Activated naive CD4-positive, alpha-beta T cell treated with anti-CD3 and anti-CD28 coated beads for 36 hours (primary cell): ENCODE measurements at places on chromosomes 1 and 21. TPM values are rescaled to one million over a fixed set of nuclear protein-coding genes. Genes with fewer than 3 reads are reported as not detected.

GRCh38 chr21:43790010-43790524, 690 bp downstream of the RRP1 start:
- peaks cover 28% of the 10 kb centered on the region for H3K4me1 ChIP-seq
- DNase-seq, result no peak
- peak overlapping the region; percentile 69 for H3K27ac ChIP-seq
- peaks cover 28% of the 10 kb centered on the region for H3K36me3 ChIP-seq
- no peaks in the 10 kb centered on the region for H3K27me3 ChIP-seq

ST6GALNAC5 gene
- total RNA-seq, result not detected

DNA sequence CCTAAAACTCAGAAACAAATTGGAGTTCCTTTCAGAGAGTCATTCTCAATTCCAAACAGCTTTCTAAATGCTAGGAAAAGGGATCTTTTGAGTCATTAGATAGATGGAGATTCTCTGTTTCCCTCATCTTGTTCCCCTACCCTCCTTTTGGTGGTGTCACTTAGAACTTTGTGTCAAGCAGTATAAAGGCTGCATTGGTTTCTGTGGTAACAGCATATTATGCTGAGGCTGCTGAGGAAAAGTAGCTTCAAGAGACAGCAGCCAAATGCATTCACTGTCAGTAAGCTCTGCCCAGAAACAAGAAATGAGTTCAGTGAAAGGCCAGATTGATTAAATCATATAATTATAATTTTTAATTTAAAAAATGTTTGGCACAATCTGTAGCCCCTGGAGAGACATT, 144.1 kb downstream of the LRRC40 start:
- DNase-seq, result no peak
- no peaks in the 10 kb centered on the region for H3K36me3 ChIP-seq
- H3K4me1 ChIP-seq, result no peaks in the 10 kb centered on the region

NBPF6 gene
- total RNA-seq, result not detected

DNA sequence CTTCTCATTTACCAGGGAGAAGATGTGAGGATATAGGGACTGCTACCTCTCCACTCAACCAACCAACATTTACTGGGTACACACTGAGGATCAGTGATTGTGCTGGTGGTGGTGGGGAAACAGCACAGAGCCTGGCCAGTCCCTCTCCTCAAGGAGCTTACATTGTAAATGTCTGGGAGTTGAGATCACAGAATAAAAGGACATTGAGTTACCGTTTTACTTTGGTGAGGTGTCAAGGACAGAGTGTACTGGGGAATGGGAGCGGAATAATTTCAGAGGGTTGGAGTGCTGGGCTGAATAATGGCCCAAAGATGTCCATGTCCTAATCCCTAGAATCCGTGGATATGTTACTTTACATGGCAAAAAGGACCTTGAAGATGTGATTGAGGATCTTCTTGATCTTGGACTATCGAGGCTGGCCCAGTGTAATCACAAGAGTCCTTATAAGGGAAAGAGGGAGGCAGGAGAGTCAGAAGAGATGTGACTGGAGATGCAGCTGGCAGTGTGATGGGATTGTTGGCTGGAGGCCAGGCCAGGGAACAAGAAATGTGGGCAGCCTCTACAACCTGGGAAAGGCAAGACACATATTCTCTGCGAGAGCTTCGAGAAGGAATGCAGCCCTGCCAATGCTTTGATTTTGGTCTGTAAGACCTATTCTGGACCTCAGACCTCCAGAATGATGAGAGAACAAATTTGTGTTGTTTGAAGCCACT, 26.6 kb upstream of the RWDD3 start:
- no peak overlapping the region for H3K4me3 ChIP-seq
- no peaks in the 10 kb centered on the region for H3K4me1 ChIP-seq
- H3K27me3 ChIP-seq, result peaks cover 6% of the 10 kb centered on the region
- no peak for DNase-seq
- H3K27ac ChIP-seq, result no peak overlapping the region

GRCh38 chr1:204524986-204525385, 8.8 kb downstream of the MDM4 start:
- peaks cover 55% of the 10 kb centered on the region for H3K4me1 ChIP-seq
- H3K36me3 ChIP-seq, result peaks cover 43% of the 10 kb centered on the region
- no peak overlapping the region for H3K4me3 ChIP-seq
- peak overlapping the region; percentile 89 for H3K27ac ChIP-seq
- no peaks in the 10 kb centered on the region for H3K27me3 ChIP-seq

NPPA gene
- not detected for total RNA-seq

PLEKHA6 gene
- total RNA-seq, result 0.52 TPM

- H3K27me3 ChIP-seq, result no peaks in the 10 kb centered on the region
- no peak overlapping the region for H3K4me3 ChIP-seq
- H3K36me3 ChIP-seq, result peaks cover 22% of the 10 kb centered on the region
Measured at GRCh38 chr1:48757363-48757762, 19.3 kb downstream of the BEND5 start.

GRCh38 chr21:45639206-45640000, 4.1 kb upstream of the PCBP3 start:
- H3K27ac ChIP-seq, result no peak overlapping the region
- H3K36me3 ChIP-seq, result no peaks in the 10 kb centered on the region
- H3K4me3 ChIP-seq, result no peak overlapping the region
- DNase-seq, result no peak

GRCh38 chr1:41891199-41891896, 27.4 kb downstream of the HIVEP3 start:
- peaks cover 45% of the 10 kb centered on the region for H3K4me1 ChIP-seq
- no peaks in the 10 kb centered on the region for H3K27me3 ChIP-seq
- peak overlapping the region; percentile 69 for H3K4me3 ChIP-seq

GRCh38 chr1:33381977-33382376, 48.9 kb downstream of the PHC2 start:
- peaks cover 5% of the 10 kb centered on the region for H3K27me3 ChIP-seq
- H3K4me1 ChIP-seq, result peaks cover 13% of the 10 kb centered on the region
- no peak overlapping the region for H3K27ac ChIP-seq
- no peak for DNase-seq
- no peak overlapping the region for H3K4me3 ChIP-seq

DNA sequence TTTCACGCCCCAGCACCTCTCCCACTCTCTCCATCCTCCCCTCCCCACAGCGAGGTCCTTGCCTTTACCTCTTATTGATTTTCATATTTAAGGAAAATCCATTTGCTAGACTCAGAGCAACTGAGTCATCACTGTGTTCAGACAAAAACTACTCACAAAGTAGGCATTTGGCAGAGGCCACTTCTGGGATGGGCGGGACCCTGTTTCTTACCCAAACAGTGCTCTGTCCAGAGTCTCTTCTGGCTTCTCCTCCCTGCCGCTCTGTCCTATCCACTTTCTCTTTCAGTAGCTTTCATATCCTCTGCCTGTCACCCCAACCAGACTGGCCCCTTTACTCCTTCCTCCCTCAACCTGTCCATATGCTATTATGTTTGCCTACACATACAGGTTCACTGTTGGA, 2.4 kb upstream of the NAV1 start:
- no peak overlapping the region for H3K27ac ChIP-seq
- peaks cover 31% of the 10 kb centered on the region for H3K4me1 ChIP-seq
- peaks cover 44% of the 10 kb centered on the region for H3K27me3 ChIP-seq
- H3K36me3 ChIP-seq, result peaks cover 10% of the 10 kb centered on the region

DNA sequence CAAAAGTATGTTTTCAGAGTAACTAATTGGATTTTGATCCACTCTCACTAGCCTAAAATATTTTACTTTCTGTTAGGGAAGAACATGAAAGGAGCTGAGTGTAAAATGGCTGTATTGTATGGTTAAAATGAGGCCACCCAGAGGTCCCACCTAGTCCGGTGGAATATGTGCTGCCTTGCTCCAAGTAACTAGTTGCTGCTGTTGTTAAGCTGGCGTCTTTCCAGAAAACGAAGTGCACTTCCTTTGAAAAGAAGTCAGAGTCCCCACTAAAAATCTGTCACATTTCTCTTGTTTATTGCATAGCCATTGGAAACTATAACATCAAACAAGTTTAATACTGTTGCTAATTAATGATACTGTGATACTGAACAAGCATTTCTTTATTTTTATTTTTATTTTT, 3.2 kb downstream of the SLC25A33 start:
- no peaks in the 10 kb centered on the region for H3K27me3 ChIP-seq
- H3K4me3 ChIP-seq, result no peak overlapping the region
- H3K27ac ChIP-seq, result no peak overlapping the region
- DNase-seq, result no peak

- H3K27me3 ChIP-seq, result peaks cover 3% of the 10 kb centered on the region
- no peaks in the 10 kb centered on the region for H3K36me3 ChIP-seq
- peak; percentile 84 for DNase-seq
- H3K4me1 ChIP-seq, result no peaks in the 10 kb centered on the region
Measured at GRCh38 chr1:20521960-20522861, 14.3 kb upstream of the MUL1 start.

RALGPS2 gene
- total RNA-seq, result 4.0 TPM

DNA sequence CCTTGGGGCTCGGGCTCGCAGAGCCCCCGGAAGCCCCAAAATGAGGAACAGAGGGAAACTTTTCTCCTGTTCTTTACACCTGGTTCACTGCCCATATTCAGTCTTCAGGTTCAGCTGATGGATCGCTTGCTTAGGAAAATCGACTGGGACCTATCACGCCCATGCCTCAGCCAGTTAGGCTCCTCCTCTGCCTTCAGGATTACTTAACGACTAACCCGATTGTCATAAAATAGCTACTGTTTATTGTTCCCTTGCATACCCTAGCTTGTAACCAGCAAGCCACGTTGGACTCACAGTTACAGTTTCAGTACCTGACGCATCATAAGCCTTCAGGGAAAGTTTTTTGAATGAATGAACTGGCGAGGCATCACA, 692 bp downstream of the TARDBP start:
- H3K36me3 ChIP-seq, result peaks cover 28% of the 10 kb centered on the region
- peak overlapping the region; percentile 88 for H3K4me3 ChIP-seq
- no peaks in the 10 kb centered on the region for H3K27me3 ChIP-seq
- DNase-seq, result no peak
- peak overlapping the region; percentile 79 for H3K27ac ChIP-seq
